ENCODE measurements at places on chromosomes 5 and 9.

GRCh38 chr9:109319017-109319625, 1.7 kb downstream of the EPB41L4B start:
- no peak for DNase-seq

DNA sequence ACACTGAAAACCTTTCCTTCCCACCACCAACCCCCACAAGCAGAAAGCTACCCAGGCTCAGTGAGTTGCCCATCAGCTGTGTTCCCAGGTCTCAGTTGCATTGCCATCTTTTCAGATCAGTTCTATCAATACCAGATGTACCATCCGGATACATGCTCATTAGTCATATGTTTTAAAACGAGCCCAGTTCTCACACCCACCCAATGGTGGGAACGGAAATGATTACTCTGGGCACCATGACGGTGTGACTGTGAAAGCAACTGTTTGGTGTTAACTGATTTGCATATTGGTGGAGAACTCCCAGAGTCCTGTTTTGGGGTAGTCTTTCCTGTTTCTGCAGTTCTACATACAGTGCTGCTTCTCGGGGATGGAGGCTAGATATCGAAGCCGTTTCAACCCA, 212.3 kb downstream of the TRIM36 start:
- no peak for DNase-seq

- DNase-seq = no peak
Measured at GRCh38 chr9:112838342-112838741, 52.3 kb downstream of the SLC46A2 start.

GRCh38 chr5:93395010-93395409, 186.0 kb downstream of the NR2F1-AS1 start:
- DNase-seq = no peak

DNA sequence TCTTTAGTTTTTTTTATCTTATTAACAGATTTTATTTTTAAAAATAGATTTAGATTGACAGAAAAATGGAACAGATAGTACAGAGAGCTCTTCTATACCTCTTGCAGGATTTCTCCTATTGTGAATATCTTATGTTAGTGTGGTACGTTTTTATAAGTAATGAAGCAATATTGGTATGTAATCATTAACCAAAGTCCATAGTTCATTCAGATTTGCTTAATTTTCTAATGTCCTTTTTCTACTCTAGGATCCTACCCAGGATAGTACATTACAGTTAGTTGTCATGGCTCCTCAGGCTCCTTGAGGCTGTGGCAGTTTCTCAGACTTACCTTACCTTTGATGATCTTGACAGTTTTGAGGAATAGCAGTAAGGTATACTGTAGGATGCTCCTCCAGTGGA, 30.4 kb downstream of the PPP2R2B start:
- DNase-seq = no peak
